AG08396 (cell line): ENCODE measurements at places on chromosomes 11 and 22.

DNA sequence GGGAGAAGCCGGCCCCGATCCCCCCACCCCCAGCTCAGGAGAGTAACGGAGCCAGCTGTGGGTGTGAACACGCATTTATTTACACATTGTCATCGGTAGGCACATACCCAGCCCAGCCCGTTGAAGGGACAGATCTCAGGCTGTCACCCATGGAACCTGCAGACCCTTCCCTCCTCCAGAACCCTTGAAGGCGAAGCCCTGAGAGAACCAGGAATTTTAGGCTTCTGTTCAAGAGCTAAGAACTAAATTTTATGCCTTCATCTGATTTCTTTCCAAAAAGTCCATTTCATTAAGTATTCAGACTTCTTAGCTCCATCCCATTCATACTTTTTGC, 379 bp upstream of the BRMS1 start:
- DNase-seq: no peak

GRCh38 chr11:74162681-74163467, 7.9 kb downstream of the C2CD3 start:
- DNase-seq: no peak

GRCh38 chr22:41621099-41621910, at the start of gene XRCC6:
Gene XRCC6, plus strand, starts transcription at chr22:41621295. Its CDS starts 710 bp downstream, at chr22:41622005.
- peak; percentile 100 for DNase-seq

- DNase-seq: peak; percentile 79
Observed at GRCh38 chr11:74325649-74326645, 14.5 kb upstream of the P4HA3 start.

- DNase-seq: no peak
Observed at GRCh38 chr11:12727563-12728211, 53.5 kb downstream of the TEAD1 start.

DNA sequence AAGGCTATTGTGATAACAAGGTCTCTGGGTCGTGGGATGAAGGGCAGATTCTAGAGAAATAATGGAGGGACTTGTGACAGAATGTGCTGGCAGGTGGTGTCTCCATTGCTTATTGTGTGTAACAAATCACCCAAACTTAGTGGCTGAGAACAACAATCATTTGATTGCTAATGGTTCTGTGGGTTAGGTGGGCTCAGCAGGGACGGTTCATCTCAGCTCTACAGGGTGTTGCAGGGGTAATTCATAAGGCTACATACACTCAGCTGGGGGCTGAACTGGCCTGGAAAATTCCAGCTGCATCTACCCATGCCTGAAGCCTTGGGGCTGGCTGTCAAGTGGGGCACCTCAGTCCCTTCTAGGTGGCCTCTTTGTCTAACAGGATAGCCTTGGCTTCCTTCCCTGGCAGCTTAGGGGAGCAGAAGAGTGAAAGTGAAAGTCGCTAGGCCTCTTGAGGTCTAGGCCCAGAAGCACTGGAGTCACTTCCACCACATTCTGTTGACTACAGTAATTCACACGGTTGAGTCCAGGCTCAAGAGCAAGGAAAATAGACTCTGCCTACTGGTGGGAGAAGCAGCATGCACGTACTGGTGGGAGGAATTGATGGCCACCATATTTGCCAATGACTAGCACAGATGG, 308.9 kb downstream of the MN1 start:
- DNase-seq: no peak

DNA sequence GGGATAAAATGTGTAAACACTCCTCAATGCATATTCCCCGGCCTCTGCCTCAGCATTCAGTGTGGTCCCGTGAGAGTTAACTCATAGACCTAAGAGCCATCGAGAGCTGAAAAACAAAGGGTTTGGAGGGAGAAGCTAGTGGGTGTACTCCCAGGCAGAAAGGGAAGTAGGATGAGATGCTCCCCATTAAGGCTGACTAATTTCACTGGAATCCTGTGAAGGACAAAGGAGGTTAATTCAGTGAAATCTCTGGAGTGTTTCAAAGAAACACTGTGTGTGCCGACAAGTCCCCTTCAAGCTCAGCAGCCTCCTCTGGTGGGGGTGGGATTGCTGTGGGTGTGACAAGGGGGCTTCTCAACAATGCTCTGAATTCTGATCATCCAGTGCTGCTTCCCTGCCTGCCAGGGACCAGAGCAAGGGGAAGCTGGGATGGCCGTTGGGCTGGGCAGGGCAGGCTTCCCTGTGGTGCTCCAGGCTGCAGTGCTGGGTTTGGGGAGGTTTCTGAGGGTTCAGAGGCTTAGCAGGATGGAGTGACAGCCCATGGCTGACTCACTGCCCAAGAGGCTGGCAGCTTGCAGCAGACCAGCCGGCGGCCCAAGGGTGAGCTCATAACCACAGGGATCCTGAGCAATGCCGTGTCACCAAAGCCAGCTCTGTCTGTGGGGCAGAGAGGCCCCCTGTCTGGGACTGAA, 61.4 kb upstream of the BMAL1 start:
- DNase-seq: peak; percentile 90

GRCh38 chr22:38823076-38823475, 20.8 kb downstream of the NPTXR start:
- DNase-seq: no peak

GRCh38 chr11:132853886-132854285, 678.4 kb downstream of the OPCML start:
- DNase-seq: no peak

- peak; percentile 69 for DNase-seq
Observed at GRCh38 chr11:94171693-94172440, 43.2 kb downstream of the PANX1 start.

DNA sequence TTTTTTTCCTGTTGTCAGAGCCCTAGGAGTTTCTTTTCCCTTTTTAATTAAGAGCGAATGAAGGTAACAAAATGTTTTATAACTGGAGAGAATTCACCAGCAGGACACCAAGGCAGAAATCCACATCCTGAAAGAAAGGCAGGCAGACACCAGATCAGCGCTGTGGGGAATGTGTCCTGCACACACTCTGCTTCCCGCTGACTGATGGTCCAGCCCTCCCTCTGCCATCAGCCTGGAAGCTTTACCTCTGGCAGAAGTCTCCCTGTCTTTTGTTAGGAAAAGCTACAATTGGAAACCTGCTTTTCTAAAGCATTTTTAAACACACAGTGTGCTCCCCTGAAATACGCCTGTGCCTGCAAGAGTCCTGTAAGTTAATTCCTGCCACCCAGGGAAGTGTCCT, 638.5 kb downstream of the NTM start:
- DNase-seq: no peak

GRCh38 chr11:79237703-79238102, 203.1 kb downstream of the TENM4 start:
- peak; percentile 67 for DNase-seq

DNA sequence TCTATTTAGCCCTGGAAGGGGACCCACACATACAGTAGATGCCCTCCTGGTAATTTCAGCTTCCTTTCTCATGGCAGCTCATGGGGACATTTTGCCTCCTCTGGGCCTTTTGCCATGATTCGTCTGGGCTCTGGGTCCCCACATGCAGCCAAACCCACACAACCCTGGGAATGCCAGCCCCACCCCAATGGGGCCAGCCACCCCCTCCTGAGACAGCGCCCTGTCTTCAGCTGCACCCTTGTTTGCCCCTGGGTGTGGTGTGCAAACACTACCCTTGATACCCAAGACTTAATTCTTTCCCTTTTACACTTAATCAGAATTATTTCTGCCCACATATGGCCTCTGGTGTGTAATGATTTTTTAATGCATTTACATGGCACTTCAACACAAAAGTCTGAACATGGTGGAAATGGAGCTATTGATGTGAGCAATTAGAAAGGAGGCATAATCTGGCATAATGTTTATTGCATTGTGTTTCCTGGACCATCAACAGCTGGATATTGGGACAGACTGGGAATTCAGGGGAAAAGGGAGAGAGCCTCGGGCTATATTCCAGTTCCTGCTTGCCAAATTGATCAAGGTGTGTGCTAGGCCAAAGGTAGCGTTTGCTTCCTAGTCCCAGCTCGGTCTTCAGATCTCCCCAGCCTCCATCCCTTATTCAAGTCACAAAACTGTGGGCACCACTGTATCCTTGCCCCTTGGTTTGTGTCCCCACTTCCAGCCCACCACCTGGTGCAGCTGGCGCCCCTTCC, 85.0 kb upstream of the ANO1 start:
- DNase-seq: no peak

- DNase-seq: no peak
Observed at GRCh38 chr11:47518212-47518964, 34.5 kb downstream of the CELF1 start.

- DNase-seq: no peak
Observed at GRCh38 chr22:17871726-17872458, 97.6 kb upstream of the BID start.

GRCh38 chr11:45178890-45179671, 32.6 kb downstream of the PRDM11 start:
- DNase-seq: no peak

- no peak for DNase-seq
Observed at GRCh38 chr11:810040-810567, 337 bp downstream of the RPLP2 start.

- no peak for DNase-seq
Observed at GRCh38 chr22:44413211-44413610, 84.8 kb downstream of the RTL6 start.

- DNase-seq: peak; percentile 8
Observed at GRCh38 chr11:124536520-124536919, 6.9 kb downstream of the OR8B12 start.

DNA sequence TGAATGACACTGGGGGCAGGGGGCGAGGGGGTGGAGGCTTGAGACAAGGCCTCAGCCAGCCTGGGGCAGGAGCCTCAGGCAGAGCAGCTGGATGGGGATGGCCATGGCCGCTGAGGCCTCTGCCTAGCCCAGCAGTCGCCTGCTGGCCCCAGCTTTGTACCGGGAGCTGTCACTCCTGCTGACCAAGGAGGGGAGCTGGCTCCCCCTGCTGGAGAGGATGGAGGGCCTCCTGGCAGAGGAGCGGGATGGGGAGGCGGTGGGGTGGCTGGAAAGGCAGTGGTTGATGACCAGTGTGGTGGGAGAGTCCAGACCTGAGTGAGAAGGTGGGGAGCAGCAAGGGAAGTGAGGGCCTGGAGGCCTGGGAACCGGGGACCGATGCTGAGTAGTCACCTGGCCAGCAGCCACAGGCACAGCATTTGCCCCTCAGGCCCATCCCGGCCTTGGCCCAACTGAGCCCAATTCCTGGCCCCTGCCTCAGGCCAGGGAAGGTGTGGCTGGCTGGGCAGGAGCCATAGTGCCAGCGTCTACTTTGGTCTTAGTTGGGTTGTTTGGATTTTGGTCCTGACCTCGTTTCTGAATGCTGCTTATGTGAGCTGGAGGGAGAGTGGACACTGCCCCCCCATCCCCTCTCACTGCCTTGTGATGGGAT, 6.0 kb upstream of the SUSD2 start:
- DNase-seq: peak; percentile 89

DNA sequence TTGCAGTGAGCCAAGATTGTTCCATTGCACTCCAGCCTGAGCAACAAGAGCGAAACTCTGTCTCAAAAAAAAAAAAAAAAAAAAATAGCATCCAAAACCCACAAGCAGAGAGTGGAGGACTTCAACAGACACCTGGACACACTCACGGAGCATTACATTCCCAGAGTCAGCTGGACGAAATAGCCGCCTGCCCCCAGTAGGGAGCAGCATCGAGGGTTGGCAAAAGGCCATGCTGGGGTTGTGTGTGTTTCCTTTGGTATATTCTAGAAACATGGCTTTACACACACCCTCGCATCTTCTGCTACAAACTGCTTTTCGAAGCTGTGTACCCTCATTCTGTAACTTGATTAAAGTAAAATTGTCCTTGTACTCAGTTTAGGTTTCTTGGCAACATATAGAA, 5.3 kb downstream of the ADA2 start:
- DNase-seq: no peak

DNA sequence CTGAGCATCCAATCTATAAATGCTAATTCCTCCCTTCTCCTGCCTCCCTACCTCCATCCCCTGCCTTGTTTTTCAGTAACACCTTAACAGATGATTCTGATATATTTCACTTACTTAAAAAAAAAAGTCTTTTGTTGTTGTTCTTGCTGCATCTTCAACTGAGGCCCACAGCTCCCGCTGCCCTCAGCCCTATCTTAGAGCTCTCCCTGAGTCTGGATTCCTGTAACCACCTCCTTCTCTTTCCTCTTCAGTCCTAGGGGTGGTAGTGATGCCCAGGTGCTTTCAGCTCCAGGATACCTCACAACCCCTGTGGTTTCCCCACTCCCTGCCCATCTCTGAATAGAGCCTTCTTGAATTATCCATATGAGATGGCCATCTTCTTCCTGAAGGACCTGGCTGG, 3.7 kb upstream of the KCNE3 start:
- no peak for DNase-seq

DNA sequence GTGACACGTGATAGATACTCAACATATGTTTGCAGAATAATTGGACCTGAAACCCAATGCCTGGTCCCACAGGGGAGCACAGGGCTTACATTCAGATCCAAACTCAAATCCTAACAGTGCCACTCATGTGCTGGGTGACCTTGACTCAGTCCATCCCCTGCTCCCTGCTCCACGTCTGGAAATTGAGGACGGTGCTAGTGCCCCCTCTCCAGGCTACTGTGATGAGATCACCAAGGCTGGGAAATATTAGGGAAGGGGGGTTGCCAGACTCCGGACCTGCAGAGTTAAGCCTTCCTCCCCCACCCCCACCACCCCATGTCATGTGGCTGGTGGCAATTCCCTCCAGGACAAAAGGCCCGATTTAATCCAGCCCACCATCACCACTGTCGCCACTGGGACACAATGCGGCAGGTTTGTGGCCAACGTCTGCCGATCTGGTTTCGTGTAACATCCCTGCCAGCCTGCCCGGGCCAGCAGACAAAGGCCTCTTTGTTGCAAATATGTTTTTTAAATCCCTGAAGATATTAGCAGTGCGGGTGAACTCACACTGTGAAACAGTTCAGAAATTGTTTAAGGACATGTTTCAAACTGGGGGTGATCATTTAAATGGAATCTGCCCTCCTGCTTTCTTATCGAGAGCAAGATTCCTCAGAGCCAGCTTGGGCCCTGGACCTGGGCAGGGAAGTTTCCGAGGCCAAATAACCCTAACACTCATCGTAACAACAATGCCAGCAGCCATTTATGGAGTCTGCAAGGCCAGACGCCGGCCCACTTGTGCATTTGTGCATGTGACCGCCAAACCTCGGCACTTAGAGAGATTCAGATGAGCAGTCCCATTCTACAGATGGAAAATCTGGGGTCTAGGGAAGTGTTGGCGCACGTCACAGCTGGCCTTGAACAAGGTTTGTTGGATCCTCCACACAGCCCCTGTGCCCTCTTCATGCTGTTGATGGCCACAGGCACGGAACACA, 19.6 kb upstream of the MN1 start:
- DNase-seq: no peak

DNA sequence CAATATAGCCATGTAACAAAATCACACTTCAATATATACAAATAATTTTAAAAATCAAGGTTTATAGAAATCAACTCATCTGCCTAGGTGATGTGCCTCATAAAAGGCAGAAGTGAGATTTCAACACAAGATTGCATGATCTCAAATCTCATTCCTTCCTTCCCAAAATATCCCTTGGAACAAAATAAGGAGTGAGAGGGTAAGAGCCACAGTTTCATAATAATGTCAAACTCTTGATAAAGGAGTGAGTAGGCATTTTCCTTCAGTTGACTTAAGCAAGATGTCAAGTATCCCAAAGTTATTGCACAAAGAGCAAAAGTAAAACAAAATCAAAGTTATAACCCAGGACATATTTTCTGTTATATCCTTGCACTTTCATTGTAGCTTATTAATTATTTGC, 81.3 kb downstream of the C22orf31 start:
- DNase-seq: no peak
